ENCODE measurements at places on chromosomes 12 and 14. TPM values are rescaled to one million over a fixed set of nuclear protein-coding genes. Genes with fewer than 3 reads are reported as not detected.

DNA sequence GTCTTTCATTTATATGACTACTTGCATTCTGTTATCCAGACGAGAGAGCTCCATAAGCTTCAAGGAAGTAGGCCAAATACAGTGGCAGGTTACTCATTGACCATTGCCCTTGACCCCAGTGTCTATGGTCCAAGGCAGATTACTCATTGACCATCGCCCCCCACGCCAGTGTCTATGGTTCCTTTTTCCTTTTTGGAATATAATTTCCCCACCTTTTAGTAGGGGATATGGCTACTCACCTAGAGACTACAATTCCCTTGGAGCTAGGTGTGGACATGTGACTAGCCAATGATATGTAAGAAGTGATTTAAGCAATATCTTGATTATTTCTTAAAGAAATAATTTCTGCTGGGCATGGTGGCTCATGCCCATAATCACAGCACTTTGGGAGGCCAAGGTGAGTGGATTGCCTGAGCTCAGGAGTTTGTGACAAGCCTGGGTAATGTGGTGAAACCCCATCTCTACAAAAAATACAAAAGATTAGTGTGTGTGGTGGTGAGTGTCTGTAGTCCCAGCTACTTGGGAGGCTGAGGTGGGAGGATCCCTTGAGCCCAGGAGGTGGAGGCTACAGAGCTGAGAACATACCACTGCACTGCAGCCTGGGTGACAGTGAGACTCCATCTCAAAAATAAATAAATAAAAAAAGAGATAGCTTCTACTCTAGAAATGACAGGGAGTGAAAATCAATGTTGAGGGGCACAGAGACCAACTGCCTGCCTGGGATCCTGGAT is 32.6 kb downstream of the SIX4 start:
- DNase-seq: no peak

- DNase-seq: no peak
Measured at GRCh38 chr12:77388445-77389265, 323.3 kb upstream of the E2F7 start.

The KRT3 gene
- not detected for polyA plus RNA-seq

DNA sequence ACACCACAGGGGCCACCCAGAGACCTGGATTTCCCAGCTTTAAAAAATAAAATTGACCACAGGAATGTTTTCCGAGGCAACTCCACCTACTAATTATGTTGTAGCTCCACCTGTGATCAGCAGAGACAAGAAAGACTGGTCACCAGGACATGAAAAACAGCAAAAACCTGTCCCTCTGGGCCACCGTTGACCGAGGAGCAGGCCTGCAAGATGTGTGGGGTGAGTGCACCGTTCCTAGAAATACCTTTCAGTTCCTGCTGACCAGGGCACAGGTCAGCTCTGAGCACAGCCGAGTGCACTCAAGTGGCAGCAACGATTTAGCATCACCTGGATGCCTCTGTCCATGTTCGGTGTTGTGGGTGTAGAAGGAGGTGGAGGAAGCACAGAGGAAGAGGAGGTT is 16.9 kb downstream of the FZD10 start:
- no peak for DNase-seq

GRCh38 chr12:57234233-57234570 is 4.7 kb downstream of the SHMT2 start:
- no peak for DNase-seq

DNA sequence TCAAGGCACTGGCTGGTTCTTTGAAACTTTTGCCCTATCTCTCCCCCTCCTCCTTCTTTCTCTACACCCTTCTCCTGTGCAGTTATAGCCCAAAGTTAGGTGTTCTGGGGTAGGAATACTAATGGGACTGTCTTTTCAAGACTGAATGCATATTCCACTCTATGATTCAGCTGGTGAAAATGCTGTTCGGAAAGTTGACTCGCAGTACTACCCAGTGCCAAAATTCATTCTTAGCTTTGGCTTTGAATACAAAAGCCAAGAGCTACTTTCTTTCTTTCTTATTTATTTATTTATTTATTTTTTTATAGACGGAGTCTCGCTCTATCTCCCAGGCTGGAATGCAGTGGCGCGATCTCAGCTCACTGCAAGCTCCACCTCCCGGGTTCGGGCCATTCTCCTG is 249.2 kb downstream of the ETNK1 start:
- DNase-seq: no peak

The FGF23 gene
- 0.06 TPM for polyA plus RNA-seq

The CTSG gene
- 0.27 TPM for polyA plus RNA-seq

GRCh38 chr14:20624495-20625070 is 16.9 kb downstream of the OR6S1 start:
- no peak for DNase-seq

- no peak for DNase-seq
Measured at GRCh38 chr12:131221061-131221956, 267.6 kb downstream of the ADGRD1 start.

All from left renal cortex interstitium (tissue), 4 donors.